CD4-positive, alpha-beta T cell treated with Interleukin-4 for 1 hour (primary cell): ENCODE measurements at places on chromosomes 4 and X.

DNA sequence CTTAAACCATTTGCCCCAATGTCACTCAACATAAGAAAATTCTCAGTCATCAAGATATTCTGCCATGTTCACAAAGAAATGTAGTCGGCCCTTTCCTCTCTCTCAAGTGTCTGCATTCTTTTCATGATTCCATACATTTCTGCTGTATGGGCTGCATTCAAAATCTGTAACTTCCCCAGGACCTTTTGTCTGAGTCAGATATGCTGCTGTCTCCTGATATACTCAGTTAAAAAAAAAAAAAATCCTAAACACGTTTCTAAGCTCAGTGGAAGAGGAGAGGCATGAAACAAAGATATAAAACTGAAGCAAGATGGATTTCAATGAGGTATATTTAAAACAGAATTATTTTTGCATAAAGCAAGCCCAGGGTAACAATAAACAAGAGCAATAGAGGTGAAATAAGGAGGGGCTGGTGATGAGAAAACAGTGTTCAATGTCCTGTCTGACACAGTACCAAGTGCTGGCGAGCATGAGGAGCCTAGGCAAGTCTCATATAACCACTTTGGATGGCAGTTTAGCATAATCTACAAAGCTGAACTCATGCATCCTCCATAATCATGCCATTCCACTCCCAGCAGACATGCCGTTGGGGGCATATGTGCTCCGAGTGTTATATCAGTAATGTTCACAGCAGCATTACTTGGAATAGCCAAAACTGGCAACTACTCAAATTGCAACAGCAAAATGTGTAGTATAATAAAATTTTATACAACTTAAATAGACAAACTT lies 76.7 kb downstream of the MANBA start:
- no peak for DNase-seq

- DNase-seq: no peak
Measured at GRCh38 chr4:100129774-100130173, 60.5 kb downstream of the DDIT4L start.

GRCh38 chr4:77074381-77074831 lies 1.4 kb downstream of the CCNI start:
- DNase-seq: no peak

DNA sequence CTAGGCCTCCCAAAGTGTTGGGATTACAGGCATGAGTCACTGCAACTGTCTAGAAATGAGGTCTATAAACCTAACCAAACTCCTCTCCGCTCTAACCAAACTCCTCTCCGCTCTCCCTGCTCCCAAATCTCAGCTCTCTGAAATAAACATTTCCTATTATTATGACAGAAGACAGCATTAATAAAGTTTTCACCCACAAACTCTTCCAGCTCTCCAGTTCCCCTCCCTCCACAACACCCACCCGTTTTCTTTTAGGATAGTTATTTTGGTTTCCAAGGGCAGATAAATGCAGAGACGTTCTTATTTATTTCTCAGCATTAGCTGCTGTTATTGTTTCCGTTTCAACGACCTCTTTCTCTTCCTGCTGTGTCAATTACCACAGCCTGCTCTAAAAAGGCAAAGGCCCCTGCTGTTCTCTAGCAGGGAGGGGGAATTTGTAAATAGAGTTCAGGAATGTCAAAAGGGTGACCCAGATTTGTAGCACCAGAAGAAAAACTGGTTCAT lies 13.3 kb upstream of the SCD5 start:
- DNase-seq: no peak

GRCh38 chrX:40108162-40108958 lies 10.6 kb upstream of the BCOR start:
- DNase-seq: no peak

- DNase-seq: no peak
Measured at GRCh38 chr4:8894424-8894816, 22.8 kb upstream of the HMX1 start.

GRCh38 chr4:955931-956381 lies 17.4 kb downstream of the DGKQ start:
- no peak for DNase-seq

- DNase-seq: no peak
Measured at GRCh38 chr4:130074096-130074495, 978.1 kb downstream of the C4orf33 start.

DNA sequence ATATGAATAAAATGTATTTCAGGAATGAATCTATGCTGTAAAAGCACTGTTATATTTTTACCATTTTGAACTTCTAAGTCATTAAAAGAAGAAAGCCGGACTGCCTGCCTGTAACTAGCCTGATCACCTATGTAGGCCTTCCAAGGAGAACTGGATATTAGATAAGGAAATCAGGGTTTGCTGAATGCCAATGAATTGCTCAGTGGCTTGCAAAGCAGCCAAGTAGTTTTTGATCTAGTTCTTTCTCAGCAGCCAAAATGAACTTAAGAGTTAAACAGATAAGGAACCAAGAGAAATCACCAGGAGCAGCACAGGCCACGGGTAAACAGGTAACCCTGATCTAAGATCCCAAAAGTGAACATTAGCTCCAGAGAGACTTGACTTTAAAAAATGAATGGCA lies 3.3 kb downstream of the ANXA5 start:
- DNase-seq: no peak

GRCh38 chr4:8410641-8411271 lies 29.8 kb downstream of the ACOX3 start:
- DNase-seq: no peak

GRCh38 chr4:87209182-87209581 lies 11.2 kb downstream of the KLHL8 start:
- no peak for DNase-seq

GRCh38 chr4:167177925-167178324 lies 56.4 kb downstream of the SPOCK3 start:
- DNase-seq: no peak

- DNase-seq: no peak
Measured at GRCh38 chrX:119455264-119455663, 13.0 kb upstream of the SLC25A5 start.
